Foreskin keratinocyte (primary cell): ENCODE measurements at places on chromosomes 11 and 22. TPM values are rescaled to one million over a fixed set of nuclear protein-coding genes. Genes with fewer than 3 reads are reported as not detected.

C11orf97 gene
- not detected in 2 replicates for total RNA-seq

DNA sequence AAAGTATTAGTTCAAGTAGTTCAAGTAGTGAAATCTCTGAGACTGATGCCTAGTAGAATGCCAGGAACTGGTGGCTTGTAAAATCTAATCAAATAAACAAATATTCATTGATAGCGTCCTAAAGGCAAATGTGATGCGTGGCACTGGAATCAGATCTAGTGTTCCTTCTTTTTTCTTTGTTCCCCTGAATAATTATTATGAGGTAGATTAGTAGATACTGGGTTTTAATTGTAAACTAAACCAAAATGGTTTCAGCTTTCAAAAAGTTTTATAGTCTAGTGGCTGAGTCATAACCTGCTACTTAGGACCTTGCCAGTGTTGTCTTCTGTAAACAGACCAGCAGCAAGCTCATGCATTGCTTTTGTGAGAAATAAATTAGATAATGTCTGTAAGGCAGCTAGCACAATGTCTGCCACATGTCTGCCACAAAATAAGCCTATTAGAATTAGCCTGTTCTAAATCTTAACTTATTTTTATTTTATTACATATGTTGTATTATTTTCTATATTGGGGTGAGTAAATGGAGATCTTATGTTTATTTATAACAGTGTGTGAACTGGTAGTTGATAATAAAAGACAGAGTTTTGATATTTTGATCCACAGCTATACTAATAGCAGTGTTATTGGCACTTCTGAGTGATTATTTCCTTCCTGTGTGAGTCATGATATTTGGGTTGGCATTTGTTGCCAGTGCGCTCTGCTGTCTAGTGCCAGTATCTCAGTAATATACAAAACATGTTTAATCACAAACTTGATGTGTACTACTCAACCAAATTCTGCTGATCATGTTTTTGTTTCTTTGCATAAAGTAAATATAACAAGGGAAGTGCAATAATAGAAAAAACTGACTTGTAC lies 135.7 kb downstream of the TMEM135 start:
- DNase-seq, result peak; percentile 51

GRCh38 chr11:77524539-77524938 lies 50.6 kb upstream of the PAK1 start:
- DNase-seq, result no peak

DNA sequence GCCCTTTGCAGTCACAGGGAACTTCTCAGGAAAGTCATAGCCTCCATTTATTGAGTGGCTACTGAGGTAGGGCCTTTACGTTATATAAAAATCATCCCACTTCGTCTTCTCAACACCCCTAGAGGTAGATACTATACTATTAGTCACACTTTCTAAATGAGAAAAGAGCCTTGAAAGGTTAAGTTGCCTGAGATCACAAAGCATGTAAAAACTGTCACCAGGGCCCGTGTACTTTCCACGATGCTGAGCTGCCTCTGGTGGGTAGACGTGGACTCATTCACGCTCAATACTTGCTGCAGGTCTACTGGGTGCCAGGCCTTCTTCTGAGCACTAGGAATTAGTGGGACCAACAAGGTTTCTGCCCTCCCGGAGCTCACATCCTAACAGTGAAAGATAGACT lies 16.3 kb downstream of the CHRDL2 start:
- DNase-seq, result no peak

SAA4 gene
- total RNA-seq, result not detected in 2 replicates

- no peak for DNase-seq
These were observed 89.5 kb downstream of the GGTLC2 start for GRCh38 chr22:22733881-22734373.

DNA sequence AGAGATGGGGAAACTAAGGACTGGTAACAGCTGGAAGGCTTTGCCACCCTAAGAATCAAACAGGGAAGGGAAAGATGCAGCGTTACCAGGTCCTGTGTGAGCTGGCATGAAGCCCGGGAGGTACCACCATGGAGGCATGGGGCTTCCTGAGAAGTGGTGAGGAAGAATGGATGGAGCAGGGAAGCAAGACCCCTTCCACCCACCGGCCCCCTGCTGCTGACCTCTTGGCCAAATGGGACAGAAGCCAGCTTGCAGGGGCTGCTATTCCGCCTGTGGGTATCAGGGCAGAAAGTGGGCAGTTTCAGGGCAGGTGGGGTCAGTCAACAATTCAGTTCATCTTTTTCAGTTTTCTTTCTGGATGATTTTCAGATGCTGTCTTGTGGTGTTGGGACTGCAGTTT lies 1099.9 kb downstream of the TBC1D22A start:
- DNase-seq, result no peak

SYCE3 gene
- 0.41 TPM in 1 of 2 replicates, not detected in the other for total RNA-seq

- DNase-seq, result peak; percentile 51
These were observed 9.7 kb upstream of the CCKBR start for GRCh38 chr11:6249770-6250555.

- no peak for DNase-seq
These were observed 36.5 kb upstream of the TOLLIP start for GRCh38 chr11:1345737-1346513.

- DNase-seq, result no peak
These were observed at the start of gene CXCR5 for GRCh38 chr11:118883368-118884071. Gene CXCR5 (plus strand): TSS chr11:118883892. CDS start chr11:118883942, 50 bp downstream.

GGT5 gene
- total RNA-seq, result not detected in 2 replicates

KLHL35 gene
- total RNA-seq, result 0.25 and 0.95 TPM in 2 replicates
